CD4-positive, alpha-beta T cell treated with Interleukin-21 for 1 hour (primary cell): ENCODE measurements at places on chromosomes 13 and 19.

DNA sequence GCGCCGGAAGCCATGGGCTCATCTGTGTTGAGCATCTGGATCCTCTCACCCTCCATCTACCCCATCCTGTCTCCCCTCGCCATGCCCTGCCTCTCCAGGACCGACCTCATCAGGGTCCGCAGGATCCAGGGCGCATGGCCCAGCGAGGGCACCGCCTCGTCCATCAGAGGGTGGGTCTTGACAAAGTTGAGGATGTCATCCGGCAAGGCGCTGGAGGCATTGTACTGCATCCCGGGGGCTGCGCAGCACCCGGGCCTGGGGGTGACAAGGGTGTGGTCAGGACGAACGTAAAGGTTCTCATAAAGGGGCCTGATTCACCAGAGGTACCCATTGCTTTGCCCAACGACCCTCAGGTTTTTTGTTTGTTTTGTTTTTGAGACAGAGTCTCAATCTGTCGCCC lies 9.5 kb downstream of the SEMA6B start:
- DNase-seq, result no peak

- no peak for DNase-seq
These were observed 15.7 kb downstream of the WTIP start for GRCh38 chr19:34497112-34497805.

DNA sequence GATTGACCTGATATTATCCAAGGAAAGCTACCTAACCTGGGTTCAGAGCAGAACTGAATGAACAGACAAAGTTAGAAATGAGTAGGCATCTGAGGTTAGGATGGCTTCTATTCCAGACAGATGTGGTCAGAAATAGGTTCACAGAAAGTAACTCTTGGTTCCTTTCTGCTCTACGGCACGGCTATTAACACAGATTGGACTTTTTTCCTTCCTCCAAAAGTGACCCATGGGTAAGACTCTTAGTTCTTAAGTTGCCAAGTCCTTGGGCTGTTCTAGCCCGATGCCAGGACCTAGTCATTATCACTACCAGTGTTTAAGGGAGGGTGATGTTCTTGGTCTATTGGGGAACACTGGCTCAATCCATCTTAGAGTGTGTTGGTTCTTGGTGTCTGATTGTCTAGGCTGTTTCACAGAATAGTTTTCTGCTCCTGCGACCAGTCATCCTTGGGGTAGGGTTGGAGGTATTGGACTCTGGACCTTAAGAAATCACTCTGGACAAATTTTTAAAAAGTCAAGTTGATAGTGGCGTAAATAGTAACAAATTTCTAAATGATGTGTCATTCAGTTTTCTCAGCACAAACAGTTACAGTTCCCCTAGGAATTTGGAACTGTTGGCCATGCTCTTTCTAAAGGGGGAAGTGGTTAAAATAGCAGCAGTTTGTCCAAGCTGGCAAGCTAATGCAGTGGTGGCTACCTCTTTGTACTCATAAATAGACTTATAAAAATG lies 60.1 kb upstream of the MYCBP2 start:
- DNase-seq, result peak; percentile 1

- no peak for DNase-seq
These were observed 45.8 kb upstream of the SCEL start for GRCh38 chr13:77489566-77490337.

DNA sequence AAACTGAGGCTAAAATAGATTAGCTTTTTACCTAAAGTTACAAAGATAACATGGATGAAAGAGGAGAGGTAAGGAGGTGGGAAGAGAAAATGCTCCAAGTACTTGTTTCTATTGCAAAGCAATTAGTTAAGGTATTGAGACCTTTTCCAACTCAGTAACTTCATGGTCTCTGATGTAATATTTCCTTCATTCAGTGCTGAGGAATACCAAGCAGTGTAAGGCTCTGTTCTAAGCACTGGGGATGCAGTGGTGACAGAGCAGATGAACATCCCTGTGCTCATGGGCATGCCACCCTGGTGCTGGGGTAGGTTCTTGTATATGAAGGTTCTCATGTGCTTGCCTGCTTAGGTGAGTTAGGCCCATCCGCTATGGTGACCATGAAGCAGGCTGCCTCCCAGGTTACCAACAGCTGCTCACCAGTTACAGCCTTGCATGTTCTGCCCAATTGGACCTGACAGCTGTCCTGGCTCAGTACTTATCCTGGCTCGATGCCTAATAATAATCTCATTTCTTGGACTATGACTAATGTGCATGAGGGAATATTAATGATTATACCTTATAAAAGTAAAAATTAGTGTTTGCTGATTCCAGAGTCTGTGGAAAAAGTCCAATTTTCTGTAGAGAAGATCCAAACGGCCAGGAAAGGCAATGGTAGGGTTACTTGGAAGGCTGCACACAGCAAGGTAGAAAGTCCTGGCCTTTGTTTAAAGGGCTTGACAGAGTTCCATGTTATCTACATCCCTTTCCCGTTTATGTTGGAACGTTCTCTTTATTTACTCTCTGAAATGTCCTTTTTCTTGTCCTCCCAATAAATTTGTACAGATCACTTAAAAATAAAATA lies 48.3 kb downstream of the LATS2 start:
- no peak for DNase-seq

GRCh38 chr19:30326393-30326710 lies 45.8 kb upstream of the ZNF536 start:
- DNase-seq, result no peak

GRCh38 chr13:69556540-69557196 lies 551.0 kb upstream of the ATXN8OS start:
- no peak for DNase-seq

GRCh38 chr19:32475141-32476031 lies 69.8 kb downstream of the DPY19L3 start:
- no peak for DNase-seq

DNA sequence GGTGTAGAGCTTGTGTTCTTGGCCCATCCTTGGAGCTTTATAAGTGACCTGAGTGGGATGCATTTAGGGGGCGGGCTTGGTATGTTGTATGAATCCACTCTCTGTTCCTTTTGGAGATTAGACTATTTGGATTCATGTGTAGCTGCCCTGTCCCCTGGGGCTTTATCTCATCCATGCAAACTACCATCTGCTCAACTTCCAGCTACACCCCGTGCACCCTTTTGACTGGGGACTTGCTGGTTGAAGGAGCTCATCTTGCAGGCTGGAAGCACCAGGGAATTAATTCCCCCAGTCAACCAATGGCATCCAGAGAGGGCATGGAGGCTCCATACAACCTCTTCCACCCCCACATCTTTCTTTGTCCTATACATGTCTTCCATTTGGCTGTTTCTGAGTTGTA lies 6.1 kb downstream of the CLEC4M start:
- DNase-seq, result no peak

- DNase-seq, result peak; percentile 17
These were observed 42.6 kb upstream of the ADGRL1 start for GRCh38 chr19:14248578-14249011.

DNA sequence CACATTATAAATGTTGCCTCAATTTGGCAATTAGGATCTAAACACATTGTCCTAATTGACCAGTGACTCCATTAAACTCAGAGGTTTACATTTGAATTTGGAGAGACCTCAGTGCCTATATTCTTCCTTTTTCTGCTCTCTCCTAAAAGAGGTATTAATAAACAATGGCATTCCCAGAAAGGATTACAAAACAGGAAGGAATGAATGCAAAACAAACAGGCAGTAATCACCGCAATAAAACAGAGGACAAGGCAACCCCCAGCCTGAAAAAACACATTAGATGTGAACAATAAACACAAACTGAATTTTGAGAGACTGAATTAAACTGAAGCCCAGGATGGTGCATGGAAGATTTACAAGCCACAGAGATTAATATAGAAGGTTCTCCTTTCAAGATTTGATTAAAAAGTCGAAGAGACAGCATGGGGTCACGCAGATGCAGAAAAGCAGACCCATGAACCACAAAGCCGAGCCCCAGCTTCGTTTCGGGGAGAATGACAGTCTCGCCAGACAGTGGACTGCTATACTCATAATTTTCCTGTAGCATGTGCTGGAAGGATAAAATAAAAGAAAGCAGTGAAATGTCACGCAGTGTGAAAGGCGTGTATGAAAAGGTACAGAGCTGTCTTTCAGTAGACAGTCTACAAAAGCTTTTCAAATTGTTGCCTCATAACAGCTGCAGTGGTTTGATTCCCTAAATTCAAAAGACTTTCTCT lies 503.0 kb downstream of the LIG4 start:
- no peak for DNase-seq

DNA sequence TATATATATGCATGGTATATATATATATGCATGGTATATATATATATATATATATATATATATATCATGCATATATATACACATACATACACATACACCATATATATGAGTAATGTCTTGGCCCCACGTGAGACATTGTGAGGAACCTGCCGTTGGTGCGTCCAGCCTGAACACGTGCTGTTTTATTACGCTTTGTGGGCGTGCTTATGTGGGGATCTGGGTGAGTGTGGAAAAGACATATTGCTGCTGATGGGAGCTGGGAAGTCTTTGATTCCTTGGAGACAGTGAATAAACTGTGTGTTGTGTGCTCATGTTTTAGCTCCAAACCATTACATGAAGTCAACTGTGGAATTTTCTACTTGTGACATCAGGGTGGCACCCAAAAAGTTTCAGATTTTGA lies 28.9 kb downstream of the KCTD15 start:
- no peak for DNase-seq

DNA sequence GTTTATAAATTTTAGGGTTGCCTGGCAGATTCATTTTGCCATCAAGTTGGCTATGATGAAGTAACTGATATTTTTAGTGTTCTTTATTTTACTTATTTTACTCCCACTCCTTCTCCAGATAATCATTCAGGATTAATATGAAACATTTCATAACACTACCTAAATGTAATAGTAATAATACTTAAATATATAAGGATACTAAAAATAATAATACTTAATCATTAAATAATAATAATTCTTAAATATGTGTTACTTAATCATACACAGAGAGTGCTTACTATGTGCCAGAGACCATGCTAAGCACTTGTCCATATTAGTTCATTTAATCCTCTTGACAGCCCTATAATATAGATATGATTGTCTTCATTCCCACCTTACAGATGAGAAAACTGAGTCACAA lies 23.0 kb upstream of the OXGR1 start:
- DNase-seq, result no peak

DNA sequence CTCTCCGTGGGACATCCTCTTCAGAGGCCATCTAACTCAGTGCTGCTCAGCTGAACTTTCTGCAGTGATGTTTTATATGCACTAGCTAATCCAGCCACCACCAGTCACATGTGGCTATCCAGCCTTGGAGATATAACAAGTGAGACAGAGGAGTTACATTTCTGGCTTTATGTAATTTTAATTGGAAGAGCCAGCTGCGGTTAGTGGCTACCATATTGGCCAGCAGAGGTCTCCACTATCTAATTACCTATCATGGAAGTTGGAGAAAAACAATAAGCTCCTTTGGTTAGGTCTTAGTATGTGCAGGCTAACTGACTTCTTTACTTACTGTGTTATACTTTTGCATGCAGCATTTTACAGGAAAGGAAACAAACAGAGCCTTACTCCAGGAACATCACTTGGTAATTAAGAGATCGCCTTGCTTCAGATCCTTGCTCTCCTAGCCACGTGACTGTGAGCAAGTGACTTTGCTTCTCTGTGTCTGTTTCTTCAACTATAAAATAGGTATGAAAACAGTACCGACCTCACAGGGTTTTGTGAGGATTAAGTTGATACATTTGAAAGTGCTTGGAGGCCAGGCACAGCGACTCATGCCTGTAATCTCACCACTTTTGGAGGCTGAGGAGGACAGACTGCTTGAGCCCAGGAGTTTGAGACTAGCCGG lies 1.6 kb upstream of the KLK10 start:
- peak; percentile 25 for DNase-seq

DNA sequence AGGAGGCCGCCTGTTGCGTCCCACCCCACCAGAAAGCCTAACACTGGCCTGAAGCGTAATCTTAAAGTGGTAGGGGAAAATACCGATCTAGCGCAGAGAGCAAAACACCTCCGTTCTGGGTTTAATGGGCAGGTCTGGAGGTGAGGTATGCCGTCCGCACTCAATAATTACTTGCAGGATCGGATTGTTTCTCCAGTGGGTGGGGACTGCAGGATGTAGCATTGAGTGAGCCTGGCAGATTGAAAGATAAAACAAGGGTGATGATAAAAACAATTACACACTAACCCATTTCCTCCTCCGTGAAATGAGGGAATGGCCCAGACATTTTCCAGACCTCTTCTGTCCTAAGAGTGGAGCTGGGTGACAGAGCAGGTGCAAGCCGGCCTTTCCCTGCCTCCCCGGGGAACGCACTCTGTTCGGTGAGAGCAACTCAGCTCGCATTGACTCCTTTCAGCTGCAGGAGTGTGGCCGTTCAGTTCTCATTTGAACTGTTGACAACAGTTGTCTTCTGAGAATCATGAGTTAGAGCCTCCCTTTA lies 110.2 kb upstream of the DOCK9 start:
- no peak for DNase-seq

- DNase-seq, result no peak
These were observed 27.1 kb downstream of the TSSK6 start for GRCh38 chr19:19487950-19488874.

- no peak for DNase-seq
These were observed 95.2 kb downstream of the FRY start for GRCh38 chr13:32126756-32127155.

DNA sequence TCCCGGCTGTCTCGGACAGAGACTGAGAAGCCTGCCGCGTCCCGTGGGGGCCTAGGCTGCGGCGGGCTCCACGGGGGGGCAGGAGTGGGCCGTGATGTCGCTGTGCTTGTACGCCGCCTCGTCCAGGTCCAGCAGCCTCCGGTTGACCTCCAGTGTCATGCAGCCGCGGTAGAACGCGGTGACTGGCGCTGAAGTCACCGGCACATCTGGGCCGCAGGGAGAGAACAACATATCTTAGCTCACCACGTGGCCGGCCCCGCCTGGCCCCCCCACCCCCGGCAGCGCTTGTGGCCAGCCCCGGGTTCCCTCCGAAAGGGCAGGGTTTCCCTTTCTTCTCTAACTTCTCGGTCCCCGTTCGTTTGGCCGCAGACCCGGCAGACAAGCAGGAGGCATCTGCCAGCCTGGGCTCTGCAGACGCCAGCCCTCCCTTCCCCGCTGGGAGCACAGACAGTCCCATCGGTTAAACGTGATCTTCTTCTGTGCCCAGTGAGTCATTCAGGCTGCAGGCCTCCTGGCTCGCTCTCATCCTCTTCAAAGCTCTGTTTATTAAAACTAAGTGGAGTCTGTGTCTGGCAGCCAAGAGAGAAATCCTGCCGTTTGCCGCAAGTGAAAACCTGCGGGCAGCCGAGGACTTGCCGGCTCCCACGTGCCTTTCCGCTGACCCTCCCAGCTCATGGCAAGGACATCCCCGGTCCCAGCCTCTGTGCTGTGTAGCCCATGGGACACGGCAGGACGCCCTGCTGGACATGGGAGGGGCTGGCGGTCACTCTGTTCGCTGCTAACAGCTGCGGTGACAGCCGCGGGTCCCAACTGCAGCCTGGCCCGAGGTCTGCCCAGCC lies 42.8 kb downstream of the GAS6 start:
- DNase-seq, result no peak

GRCh38 chr13:113441661-113442060 lies 11.6 kb downstream of the ADPRHL1 start:
- DNase-seq, result no peak

- DNase-seq, result no peak
These were observed 61.5 kb upstream of the ZNF536 start for GRCh38 chr19:30310602-30311263.

GRCh38 chr19:34330116-34330515 lies 34.9 kb upstream of the GPI start:
- no peak for DNase-seq
